ENCODE measurements at places on chromosomes 2 and 18.
A peak's percentile ranks its signal among the peaks of the same experiment; 100 is the strongest.

GRCh38 chr2:207133458-207133819, 32.3 kb downstream of the KLF7 start:
- DNase-seq: no peak

- peak; percentile 64 for DNase-seq
These were observed 1.2 kb downstream of the TCF7L1 start for GRCh38 chr2:85134255-85134895.

DNA sequence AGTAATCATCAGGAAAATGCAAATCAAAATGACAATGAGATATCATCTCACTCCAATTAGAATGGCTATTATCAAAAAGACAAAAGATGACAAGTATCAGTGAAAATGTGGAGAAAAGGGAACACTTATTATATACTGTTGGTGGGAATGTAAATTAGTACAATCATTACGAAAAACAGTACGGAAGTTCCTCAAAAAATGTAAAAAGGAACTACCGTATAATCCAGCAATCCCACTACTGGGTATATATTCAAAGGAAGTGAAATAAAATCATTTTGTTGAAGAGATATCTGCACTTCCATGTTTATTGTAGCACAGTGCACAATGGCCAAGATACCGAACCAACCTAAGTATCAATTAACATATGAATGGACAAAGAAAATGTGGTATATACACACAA, 52.4 kb upstream of the TEX51 start:
- no peak for DNase-seq

GRCh38 chr2:185391543-185391942, 347.1 kb upstream of the FSIP2 start:
- DNase-seq: no peak

GRCh38 chr18:28256166-28256565, 79.2 kb upstream of the CDH2 start:
- DNase-seq: no peak

GRCh38 chr2:158504088-158504487, 47.3 kb downstream of the PKP4 start:
- no peak for DNase-seq

GRCh38 chr2:216777637-216778273, 82.1 kb downstream of the TNP1 start:
- peak; percentile 70 for DNase-seq

GRCh38 chr2:186702501-186702900, 8.6 kb downstream of the FAM171B start:
- DNase-seq: no peak

- no peak for DNase-seq
These were observed 33.9 kb downstream of the SNORC start for GRCh38 chr2:232903989-232904388.

DNA sequence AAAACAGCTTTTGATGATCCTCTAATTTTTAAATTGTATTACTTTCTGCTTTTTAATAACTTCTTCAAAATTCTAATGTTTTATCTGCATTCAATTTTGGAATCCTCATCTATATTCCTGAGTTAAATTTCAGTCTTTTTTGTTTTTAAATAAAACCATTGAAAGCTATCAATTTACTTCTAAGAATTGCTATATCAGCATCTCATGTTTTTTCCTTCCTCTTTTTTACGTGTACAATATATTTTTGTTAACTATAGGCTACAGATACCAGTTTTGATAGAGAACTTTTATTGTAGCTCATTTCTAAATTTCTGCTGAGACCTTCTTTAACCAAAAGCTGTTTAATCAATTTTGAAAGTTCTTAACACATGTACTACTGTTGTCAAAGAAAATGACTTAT, 84.5 kb downstream of the SS18 start:
- DNase-seq: no peak

DNA sequence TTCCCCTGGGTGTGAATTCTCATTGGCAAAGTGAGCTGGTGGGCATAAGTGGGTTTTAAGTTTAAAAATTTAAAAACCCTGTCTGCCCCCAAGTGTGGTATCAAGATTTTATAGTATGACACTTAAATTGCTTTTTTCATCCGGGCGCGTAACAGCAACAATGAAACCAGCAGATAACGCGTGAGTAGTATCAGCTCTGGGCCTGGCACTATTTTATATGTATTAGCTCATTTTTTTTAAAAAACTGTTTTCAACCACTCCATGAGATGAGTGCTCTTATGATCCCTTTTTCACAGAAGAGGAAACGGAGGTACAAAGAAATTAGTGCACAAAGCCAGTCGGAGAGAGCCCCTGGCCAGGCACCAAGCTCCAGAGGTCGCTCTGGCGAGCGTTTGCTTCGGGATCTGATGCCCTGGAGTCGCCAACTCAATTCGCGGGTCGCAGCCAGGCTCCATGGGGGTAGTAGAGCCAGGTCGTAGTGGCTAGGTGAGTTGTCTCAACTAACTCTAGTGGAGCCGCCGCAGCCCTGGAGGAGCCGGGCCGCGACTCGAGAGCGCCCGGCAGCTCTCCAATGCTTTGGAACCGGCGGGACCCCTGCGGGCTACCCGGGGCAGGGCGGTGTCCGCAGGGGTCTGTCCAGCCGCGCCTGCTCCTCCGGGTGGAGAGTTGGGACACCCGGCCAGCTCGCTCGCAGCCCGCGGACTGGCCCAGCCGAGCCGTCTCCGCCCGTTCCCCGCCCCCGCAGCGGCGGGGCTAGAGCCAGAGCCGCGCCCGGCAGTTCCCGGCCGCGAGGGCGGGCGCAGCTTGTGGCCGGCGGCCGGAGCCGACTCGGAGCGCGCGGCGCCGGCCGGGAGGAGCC, at the start of gene IL1R1:
IL1R1 (plus strand) TSS at position 777 of the 859 bp plus-strand sequence. CDS start 14,979 bp downstream, outside the sequence.
- DNase-seq: peak; percentile 83

- DNase-seq: no peak
These were observed 117.0 kb downstream of the ZNF385B start for GRCh38 chr2:179744401-179744800.

DNA sequence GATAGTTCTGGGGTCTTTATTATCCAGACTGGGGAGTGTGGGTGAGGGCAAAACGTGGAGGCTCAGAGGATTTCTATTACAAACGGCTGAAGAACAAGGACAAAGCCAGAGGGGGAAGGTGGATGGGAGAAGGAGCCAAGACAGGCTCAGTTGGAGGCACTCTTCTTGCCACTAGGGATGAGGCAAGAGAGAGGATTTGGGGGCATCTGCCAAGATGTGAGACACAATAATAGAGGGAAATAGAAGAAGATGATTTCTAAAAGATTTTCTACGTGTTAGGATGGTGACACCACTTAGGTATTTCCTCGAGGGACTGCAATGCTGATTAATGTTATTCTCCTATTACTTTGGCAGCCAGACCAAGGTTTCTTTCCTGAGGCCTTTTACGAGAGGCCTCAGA, 71.8 kb downstream of the APOB start:
- DNase-seq: no peak

GRCh38 chr2:25009954-25010353, 31.9 kb upstream of the EFR3B start:
- DNase-seq: no peak

- DNase-seq: no peak
These were observed 3.2 kb downstream of the RPL37A start for GRCh38 chr2:216501854-216502253.

- DNase-seq: no peak
These were observed 107.5 kb downstream of the TTC27 start for GRCh38 chr2:32735348-32735747.

DNA sequence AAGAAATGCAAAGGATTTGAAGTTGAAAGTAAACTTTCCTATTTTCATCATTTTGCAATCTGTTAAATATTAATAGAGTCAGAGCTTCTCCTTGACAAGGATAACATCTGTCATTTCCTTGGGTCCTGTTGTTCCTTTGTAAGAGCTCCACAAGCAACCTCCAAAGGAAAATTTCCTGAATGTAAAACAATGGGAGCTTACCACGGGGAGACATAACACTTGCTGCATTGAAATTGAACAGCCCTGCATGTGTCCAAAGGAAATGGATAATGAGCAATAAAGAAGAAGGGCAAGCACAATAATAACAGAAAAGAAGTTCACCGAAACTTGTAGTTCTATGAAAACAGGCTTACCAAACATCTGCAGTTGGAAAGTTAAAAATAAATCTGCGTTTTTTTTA, 42.0 kb upstream of the SCG2 start:
- no peak for DNase-seq

GRCh38 chr2:190524928-190525327, 9.6 kb downstream of the NEMP2 start:
- no peak for DNase-seq

- peak; percentile 78 for DNase-seq
These were observed 56.9 kb downstream of the SRBD1 start for GRCh38 chr2:45554073-45554741.

GRCh38 chr2:225112362-225113126, 70.3 kb upstream of the DOCK10 start:
- no peak for DNase-seq

DNA sequence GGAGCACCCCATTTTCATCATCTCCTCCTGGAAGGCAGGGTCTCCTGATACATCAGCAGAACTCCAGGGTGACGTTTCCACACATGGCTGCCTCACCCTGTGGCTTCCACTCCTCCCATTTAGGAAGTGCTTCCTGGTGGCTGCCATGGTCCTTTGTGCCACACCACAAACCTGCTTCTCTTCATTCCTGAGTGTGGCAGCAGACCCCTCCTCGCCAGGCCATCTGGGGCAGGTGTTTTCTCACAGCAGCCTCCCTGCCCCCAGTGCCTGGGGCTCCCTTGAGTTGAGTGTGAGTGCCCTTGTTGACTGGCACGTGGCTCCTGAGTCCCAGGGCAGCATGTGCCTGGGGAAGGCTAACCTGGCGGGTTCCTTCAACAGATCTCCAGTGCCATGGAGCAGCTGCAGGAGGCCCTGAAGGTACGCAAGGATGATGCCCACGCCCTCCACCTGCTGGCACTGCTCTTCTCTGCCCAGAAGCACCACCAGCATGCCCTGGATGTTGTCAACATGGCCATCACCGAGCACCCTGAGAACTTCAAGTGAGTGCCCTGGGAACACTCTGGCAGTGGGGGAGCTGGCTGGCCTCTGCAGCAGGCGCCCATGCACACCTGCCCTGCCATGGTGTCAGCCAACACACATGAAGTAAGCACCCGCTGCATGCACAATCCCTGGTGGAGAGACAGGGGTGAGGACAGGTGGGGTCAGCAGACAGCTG, 113.4 kb upstream of the MCFD2 start:
- no peak for DNase-seq

DNA sequence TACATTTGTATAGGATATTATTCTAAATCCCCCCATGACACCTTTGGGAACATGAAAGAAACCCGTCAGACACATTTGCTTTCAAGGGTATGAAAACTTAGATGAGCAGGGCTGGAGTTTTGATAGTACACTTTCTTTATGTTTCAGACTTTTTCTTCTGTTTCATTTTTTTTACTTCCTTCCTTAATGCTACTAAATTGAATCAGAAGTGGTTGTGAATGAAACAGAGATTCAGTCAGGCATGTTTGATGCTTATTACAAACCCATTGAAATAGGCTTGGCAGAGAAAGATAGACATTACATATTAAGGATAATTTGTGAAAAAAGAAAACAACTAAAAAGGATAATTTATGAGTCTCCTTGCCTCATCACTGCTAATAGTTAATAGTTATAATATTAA, 26.8 kb downstream of the SLC30A6 start:
- no peak for DNase-seq

GRCh38 chr2:184680825-184681224, 82.5 kb downstream of the ZNF804A start:
- DNase-seq: no peak

DNA sequence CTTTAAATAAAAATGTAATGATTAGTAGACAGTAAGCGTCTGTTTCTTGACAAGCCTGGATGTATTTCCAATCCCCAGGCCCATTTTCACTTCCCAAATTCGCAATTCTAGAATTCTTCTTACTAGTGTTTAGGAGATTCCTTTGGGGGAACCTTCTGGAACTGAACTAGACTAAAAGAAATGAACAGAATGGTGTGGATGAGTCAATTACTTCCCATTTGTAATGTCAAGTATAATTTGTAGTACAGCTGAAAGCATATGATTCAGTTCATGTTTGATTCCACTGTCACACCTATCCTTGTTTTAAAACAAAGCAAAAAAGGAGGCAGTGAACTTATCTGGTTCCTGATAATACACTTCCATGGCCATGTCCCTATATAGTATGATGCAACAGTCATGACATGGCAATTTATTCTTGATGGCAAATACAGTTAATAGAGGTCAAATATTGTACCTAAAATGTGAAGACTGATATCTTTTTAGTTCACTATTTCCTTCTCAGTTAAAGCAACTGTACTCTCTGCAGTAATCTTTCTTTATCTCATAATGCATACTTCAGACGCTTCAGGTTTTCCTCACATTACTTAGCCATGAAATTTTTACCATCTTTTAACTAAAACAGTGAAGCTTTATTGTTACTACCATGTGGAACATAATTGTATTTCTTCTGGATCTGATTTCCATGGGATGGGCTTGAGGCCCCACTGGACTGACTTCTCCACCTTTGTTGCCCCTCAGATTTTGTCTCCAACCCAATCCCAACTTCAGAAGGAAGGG, 2.0 kb downstream of the IDH1 start:
- no peak for DNase-seq

DNA sequence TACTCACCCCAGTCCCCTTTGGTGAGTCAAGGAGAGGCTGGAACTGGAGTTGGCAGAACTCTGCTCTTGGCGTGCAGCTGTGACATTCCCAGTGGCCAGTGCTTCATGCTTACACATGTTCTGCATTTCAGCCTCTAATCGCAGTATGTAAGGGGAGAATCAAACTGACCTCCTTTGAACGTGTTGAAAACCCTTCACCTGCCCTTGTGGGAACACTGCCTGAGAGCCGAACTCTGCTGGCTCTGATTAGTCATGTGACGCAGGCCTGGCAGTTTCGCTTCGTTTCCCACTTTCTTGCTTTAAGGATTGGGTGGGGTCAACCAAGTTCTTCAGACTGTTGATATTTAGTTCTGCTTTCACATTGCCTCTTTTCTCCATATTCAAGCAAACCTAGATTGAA, 173.8 kb upstream of the BCL2L11 start:
- no peak for DNase-seq

DNA sequence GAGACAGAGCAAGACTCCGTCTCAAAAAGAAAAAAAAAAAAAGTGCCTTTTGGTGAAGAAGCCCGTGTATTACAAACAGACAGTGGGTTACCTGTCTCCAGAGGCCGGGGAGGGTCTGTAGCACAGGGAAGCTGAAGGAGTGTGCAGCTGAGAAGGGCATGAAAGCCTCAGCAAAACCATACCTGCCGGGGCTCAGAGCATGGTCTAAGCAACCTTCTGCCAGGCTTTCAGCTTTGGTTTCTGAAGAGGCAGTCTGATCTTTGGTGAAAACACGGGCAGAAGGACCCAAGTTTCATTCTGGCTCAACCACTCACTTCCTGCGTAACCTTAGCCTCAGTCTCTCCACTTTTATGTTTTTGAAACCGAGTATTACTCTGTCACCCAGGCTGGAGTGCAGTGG, 21.5 kb downstream of the SH2D6 start:
- DNase-seq: no peak

- no peak for DNase-seq
These were observed 439.1 kb downstream of the TSN start for GRCh38 chr2:122194546-122194945.

DNA sequence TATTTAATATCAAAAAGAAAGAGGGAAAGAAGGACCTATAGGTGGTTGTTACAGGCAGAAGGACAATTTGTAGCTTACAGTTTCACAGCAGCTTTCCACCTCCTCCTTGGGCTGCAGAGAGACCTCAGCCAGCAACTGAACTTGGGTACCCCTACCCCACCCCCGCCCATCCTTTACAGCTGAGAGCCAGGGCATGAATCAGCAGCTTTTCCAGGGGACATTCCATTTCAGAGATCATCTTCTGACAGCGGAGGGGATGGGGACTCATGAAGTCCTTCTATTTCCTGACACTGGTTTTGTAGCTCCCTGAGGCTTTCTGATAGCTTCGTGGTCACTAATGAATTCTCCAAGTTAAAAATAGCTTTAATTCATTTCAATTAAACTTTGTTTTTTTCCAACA, 96.4 kb downstream of the ITGB1BP1 start:
- DNase-seq: peak; percentile 54

GRCh38 chr2:218733171-218734021, 22.8 kb downstream of the TTLL4 start:
- peak; percentile 97 for DNase-seq

Data from iris pigment epithelial cell (primary cell).